ENCODE measurements at places on chromosomes 5 and 9.

DNA sequence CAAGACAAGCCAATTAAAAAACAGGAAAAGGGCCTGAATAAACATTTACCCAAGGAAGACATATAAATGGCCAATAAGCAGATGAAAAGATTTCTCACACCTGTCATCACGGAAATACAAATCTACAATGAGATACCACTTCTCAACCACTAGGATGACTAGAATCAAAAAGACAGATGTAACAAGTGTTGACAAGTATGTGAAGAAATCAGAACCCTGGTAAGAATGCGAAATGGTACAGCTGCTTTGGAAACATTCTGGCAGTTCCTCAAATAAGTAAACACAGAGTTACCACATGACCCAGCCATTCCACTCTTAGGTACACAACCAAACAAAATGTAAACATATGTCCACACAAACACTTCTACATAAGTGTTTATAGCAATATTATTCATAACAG is 32.5 kb downstream of the LEAP2 start:
- DNase-seq: no peak

DNA sequence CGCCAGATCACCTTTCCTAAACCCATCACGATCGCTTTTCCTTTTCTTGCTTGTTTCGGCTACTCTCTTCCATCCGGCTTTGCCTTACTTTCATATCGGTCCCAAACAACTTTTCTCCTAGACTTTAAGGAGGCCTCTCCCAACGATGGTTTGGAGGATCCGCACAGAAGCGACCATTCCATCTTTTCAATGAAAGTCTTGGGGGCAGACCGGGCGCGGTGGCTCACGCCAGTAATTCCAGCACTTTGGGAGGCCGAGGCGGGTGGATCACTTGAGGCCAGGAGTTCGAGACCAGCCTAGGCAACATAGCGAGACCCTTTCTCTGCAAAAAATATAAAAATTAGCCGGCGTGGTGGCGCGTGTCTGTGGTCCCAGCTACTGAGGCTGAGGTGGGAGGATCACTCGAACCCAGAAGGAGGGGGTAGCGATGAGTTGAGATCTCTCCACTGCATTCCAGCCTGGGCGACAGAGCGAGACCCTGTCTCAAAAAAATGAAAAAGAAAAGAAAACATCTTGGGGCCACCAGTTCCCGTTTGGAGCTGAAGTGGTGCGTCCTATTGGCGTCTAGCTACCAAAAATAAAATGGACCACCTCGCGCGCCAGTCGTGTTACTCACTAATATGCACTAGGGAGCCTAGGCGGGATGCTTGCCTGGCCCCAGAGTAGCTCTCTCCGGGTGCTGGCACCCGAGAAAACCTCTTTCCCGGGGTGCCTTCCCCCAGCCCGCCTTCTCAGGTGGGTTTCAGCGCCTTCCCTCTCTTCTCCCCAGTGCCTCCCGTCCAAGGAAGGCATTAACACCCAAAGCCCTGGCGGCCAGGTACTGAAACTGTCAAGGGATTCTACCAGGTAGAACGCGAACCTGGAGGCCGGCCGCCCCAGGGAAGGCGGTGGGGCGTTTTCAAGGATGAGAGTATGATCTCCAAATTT is 800 bp upstream of the AP3B1 start:
- peak; percentile 40 for DNase-seq

DNA sequence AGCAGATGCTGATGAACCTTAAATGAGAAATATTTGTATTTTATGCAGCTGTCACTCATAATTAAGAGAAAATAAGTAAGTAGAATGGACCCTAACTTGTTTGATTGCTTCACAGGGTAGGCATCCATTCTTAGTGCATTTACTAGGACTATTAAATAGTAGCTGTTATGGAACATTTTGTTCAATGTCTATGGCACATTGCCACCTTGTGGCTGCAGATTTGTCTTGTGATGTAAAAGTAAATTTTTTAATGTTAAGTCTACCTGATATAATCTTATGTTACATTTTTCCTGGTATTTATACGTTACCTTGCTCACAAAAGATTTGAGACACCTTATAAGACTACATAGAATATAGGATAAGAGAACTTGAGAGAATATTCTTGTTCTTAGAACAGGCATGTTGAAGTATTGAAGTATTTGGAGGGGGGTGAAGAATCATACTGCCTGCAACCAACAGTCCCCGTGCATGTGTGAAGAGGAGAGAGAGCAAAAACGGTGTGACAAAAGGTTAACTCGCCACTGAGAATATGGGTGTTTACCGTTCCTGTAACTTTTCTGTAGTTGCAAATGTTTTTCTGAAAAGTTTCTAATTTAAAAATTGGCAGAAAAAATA is 161.1 kb downstream of the MAST4 start:
- DNase-seq: no peak

DNA sequence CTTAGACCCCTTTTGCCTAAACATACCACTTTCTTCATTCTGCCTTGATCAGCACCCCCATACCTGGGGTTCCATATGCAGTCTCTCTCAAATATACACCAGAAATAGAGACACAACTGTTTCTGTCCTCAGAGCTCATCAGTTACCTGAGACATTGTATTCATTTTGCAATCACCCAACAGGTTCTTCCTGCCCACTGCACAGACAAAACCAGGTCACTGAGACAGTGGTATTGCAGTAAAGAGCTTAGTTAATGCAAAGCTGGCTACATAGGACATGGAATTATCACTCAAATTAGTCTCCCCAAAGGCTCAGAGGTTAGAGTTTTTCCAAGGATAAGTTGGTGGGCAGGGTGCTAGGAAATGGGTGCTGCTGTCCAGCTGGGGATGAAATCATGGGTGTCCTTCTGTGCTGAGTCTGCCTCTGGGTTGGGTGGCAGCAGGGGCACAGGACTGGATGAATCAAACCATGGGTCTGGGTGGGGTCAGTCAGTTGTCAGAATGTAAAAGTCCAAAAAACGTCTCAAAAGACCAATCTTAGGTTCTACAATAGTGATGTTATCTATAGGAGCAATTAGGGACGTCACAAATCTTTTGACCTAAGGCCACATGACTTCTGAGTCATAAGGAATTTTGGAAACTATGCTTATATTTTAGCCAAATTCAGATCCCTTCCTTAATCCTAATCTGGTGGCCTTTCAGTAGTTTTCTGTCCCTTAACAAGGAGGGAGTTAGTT is 41.0 kb downstream of the KCNV2 start:
- no peak for DNase-seq

GRCh38 chr5:91607675-91608074 is 224.6 kb upstream of the ARRDC3 start:
- no peak for DNase-seq

GRCh38 chr5:8807636-8808035 is 738.2 kb downstream of the SEMA5A start:
- no peak for DNase-seq

- DNase-seq: no peak
Observed at GRCh38 chr9:70392189-70392588, 22.3 kb downstream of the KLF9 start.

DNA sequence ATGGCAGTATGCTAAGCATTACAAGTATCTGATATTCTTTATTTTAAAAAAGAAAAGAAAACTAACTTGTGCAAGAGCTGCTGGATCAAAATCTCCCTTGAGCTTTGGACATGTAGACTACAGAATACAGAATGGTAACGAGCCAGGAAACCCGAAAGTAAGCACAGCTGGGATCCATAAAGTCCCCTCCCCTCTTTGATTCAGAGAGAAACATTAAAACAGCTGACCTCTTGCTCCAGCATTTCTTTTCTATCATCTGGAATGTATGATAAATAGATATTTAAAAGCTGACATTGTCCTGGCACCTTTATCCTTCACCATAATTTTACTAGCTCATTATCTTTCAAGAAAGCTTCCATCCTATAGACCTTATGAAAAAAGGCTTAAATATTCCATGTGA is 28.2 kb upstream of the LPAR1 start:
- no peak for DNase-seq

- no peak for DNase-seq
Observed at GRCh38 chr9:70634696-70635095, 220.2 kb upstream of the KLF9 start.

GRCh38 chr5:96142786-96143434 is 181.3 kb upstream of the ELL2 start:
- no peak for DNase-seq

DNA sequence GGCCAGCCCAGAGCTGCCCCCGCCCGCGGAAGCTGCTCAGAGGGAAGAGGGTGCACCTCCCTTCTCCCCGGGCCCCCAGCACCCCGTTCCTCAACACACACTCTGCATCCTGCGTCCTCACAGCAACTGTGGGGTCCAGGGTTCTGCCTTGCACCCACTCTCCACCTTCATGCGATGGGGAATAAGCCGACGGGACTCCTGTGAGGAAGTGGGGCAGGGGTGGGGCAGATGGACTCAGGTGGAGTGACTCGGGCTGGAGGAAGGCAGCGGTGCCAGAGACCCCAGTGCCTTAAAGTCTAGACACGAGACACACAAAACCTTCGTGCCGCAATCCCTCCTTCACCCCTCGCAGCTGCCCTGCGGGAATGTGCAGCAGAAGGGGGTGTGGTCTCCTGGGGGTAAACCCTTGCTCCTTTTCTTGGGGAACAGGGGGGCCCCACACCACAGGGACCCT is 8.6 kb downstream of the BRD3 start:
- no peak for DNase-seq

DNA sequence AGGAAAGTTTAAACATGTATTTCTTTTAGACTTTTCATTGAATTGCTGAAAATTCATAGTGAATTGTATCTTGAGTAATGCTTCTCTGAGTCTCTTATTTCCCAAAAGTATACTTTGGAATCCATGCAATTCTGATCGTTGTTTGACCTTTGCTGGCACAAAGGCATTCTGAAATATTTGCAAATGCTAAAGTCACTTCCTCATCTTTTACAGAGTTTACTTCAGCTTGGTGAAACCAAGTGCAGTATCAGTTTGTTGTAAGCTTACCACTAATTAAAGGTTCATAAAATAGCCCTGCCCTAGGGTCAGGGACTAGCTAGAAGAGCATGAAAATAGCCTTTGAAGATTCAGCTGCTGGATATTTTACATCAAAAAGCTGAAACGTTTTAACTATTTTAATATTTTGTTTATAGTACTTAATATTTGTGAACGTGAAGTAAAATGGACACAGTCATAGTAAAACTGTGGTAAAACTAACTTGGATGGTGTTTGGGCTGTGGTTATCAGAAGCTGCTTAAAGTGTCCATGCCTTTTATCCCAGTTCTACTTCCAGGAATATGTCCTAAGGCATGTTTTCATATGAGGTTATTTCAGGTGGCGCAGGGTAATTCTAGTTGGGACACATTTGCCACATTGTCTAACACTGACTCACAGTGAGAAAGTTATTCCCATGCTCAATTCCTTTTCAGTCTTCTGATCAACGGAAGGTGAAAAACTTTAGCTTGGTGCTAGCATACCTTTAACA is 45.3 kb downstream of the SLC22A5 start:
- DNase-seq: no peak

GRCh38 chr9:130445268-130445983 is 665 bp downstream of the ASS1 start:
- DNase-seq: no peak

- DNase-seq: no peak
Observed at GRCh38 chr9:15942831-15943424, 390.1 kb downstream of the CCDC171 start.

- DNase-seq: no peak
Observed at GRCh38 chr5:147691130-147691529, 91.4 kb downstream of the JAKMIP2 start.

DNA sequence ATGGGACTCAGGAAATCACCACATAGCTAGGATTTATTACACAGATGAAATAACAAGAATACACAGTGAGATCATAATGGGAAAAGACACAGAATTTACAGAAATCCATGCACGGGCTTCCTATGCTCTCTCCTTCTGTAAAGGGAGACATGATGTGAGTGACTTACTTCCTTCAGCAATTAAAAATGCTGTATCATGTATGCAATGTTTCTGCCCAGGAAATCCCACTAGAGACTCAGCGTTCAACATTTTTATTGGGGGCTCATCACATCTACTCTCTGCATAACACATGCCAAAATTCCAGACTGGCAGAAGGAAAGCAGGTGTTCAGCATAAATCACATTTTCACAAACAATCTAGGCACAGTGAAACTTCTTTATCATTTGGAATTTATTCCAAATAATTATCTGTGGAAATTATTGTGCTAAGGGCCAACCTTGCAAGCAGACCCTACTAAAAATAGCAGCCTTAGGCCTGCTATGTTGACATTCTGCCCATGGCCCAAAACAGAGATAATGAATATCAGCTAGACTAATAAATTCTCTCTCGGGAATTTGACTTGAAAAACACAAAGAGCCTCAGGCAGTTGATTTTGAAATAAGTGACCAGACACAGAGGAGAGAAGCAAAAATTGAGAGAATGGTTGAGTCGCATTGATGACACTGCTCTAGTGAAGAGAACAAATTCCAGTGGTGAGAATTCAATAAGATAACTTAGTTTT is 31.4 kb upstream of the SELENOP start:
- no peak for DNase-seq

GRCh38 chr5:118952992-118953651 is 35.2 kb downstream of the DTWD2 start:
- DNase-seq: no peak

DNA sequence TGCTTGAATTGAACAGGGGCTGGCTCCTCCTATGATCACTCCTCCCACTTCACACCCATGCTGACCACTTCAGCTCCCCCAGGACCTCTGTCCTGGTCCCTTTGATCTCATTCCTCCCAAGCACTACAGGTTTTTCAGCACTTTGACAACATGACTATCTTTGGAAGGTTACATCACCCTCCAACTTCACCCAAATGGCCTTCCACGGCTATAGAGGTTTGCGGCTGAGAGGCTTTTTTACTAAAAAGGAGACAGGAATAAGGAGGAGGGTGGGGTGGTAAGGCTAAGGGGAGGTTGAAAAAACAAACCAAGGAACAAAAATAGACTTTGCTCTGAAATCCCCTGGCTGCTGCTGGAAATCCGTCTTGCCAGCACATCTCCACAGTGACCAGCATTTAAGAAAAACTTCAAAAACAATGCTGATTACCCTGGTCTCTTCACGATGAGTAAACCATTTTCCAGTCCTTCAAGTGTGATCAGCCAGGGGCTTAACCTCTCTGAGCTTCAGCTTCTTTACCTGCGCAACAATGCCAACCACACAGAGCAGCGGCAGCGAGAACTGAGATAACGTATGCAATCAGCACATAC is 102.7 kb downstream of the DPYSL3 start:
- DNase-seq: no peak

DNA sequence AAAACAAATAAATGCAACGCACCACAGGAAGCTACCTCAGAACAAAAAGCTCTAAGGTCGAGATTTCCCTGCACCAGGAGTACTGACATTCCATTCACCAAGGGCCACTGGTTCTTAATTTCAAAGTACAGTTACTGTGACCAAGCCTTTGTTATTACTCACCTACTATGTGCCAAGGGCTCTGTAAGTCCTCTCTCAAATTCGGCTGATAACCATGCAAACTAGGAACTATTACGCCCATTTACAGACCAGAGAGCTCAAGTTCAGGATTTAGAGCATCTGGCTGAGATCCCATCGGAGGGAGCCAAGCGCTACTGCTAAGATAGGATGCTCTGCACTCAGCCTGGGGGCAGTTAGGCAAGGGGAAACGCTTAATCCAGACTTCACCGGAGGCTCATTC is 5.6 kb downstream of the MYO10 start:
- DNase-seq: no peak

All from activated gamma-delta T cell treated with Interleukin-2 at 50 U/mL for 16 hours (primary cell).